CD4-positive, alpha-beta memory T cell (primary cell): ENCODE measurements at places on chromosomes 2 and 18.

- DNase-seq, result peak; percentile 27
These were observed 11.7 kb downstream of the HS6ST1 start for GRCh38 chr2:128306931-128307460.

GRCh38 chr2:173966274-173967098 lies 1.3 kb upstream of the SP3 start:
- DNase-seq, result no peak

GRCh38 chr2:46320141-46320567 lies 22.9 kb downstream of the EPAS1 start:
- no peak for DNase-seq

DNA sequence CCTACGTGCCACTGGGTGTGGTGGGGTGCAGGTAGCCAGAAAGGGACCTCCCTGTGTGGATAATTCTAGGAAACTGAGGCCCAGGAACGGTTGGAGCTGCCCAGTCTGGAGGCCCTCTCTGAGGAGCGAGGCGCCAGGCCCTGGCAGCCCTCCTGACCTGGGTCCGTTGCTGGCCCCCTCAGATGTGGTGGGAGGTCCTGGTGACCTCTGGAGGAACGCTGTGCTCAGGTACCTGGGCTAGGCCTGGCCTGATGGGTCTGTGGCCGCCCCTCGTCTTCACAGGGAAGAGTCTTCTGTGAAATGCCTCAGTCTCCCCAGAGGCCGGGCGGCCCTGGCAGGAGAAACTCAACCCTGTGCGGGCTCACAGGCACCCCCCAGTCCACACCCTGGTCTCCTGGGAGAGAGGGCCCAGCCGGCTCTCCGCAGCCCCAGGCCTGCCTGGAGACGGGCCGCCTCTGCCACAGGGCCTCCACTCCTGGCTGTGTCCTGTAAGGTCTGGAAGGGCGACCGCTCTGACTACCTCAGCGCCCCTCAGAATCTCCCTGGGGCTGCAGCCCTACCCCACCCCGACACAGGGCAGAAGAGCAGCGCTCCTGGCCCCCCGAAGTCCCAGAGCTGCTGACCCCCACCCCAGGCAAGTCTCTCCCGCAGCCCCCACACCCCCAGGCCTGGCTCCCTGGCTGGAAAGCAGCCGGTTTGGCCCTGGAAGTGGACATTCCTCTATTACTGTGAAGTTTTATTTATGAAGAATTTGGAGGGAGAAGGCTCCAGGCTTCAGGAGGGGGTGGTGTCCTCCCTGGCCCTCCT lies 3.7 kb downstream of the B3GNT7 start:
- no peak for DNase-seq

GRCh38 chr18:22550861-22551260 lies 133.1 kb upstream of the CTAGE1 start:
- DNase-seq, result no peak

DNA sequence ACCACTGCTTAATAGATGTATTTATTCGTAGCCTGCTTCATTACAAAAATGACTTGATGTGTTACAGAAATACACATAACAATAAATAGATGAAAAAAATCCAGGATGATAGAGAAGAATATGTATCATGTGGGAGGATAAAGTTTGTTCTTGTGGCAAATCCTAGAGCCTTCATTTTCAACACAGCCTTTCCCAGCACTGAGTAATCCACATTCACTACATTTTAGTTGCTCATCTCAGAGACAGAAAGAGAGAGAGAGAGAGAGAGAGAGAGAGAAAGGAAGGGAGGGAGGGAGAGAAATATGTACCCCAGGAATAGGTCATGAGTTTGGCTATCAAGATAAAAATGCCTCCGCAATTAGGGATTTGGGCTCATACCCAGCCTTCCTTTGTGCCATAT lies 144.3 kb downstream of the RBMS1 start:
- DNase-seq, result no peak
